ENCODE measurements at places on chromosomes 5 and 9.

DNA sequence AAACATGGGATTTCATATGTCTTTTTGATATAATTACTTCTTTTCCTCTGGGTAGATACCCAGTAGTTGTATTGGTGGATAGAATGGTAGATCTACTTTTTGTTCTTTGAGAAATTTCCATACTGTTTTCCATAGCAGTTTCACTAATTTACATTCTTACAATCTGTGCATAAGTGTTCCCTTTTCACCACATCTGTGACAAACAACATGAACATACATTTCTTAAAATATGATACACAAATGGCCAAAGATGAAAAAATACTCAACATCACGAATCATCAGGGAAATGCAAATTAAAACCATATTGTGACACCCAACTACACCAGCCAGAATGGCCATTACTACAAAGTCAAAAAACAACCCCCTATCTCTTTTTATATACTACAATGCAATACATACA lies 1778.5 kb upstream of the ACO1 start:
- no peak for DNase-seq

DNA sequence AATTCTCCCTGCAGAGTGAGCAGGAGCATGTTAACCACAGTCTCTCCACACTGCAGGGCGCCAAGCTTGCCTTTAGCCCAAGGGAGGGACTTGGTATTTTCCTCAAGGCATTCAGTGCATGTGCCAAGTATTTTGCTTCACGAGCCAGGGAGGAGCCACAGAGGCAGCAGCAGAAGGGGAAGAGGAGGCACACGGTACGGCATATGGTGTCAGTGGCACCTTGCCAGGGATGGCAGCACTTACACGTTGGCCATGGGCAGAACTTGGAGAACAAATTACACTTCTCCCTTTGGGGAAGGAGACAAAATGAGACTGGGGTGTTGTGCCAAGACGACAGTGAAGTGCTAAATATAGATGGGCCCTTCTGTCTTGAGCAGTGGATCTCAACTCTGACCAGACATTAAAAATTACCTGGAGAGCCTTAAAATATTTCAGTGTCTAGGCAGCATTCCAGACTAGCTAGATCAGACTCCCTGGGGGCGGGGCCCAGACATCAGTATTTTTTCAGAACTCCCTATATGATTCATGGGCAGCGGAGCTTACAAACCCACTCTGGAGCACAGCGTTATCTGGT lies 155.8 kb downstream of the DRD1 start:
- DNase-seq: peak; percentile 62

DNA sequence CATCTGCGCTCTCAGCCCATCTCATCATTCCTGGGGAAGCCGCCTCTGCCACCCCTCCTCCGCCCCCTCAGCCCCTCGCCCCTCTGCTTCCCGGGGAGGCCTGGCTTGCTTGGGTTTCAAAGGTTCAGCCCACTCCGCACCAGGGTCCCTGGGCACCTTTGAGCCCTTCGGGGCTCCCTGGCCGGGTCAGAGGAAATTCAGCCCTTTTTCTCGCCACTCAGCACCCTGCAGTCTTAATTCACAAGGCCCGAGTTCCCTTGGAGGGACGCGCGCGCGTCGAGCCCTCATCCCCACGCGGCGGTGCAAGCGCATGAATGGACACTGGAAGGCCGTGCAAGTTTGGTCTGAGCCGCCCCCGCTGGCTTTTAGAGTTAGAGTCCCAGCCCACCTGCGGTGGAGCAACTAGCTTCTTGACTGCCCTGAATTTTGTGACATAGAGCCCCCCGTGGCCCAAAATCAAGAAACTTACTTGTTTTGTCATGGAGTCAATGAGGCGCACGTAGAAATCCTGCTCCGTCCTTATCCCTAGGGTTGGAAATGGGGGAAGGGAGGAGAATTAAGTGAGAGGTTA lies 4.5 kb downstream of the EBF1 start:
- DNase-seq: no peak

DNA sequence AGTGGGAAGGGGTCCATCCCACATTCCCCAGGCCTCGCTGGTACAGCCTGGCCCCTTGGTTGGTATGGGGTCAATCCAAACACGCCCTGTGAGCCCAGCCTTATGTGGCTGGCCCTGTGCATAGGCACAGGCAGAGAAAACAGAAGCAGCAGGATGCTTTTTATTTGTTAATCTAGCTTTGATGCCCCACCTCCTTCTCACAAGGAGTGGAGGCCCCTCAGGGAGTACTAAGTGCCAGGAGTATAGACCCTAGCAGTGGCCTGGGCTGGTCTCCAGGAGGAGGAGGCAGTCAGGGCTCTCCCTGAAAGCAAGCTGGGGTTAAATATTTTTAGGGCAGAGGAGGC lies 14.6 kb upstream of the TCF7 start:
- no peak for DNase-seq

- no peak for DNase-seq
These were observed 73.5 kb downstream of the TRIM32 start for GRCh38 chr9:116760636-116761035.

- no peak for DNase-seq
These were observed 4.7 kb downstream of the PAX5 start for GRCh38 chr9:37029304-37029775.

DNA sequence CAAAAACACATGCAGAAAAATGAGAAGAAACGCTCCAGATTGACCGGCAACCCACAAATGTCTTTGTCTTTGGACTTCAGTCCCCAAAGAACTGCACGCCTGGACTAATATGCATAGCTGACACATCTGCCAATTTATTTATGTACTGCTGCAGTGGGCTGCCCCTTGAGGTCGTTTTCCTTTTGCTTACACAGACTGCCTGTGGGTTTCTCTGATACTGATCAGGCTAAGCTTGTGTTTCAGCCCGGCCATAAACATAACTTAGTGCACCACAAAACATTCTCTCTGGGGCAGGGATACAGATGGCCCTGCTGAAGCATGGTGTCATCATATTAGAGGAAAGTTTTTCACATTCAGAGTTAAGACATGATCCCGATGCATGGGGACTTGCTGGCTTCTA lies 75.4 kb downstream of the NUDT12 start:
- no peak for DNase-seq

DNA sequence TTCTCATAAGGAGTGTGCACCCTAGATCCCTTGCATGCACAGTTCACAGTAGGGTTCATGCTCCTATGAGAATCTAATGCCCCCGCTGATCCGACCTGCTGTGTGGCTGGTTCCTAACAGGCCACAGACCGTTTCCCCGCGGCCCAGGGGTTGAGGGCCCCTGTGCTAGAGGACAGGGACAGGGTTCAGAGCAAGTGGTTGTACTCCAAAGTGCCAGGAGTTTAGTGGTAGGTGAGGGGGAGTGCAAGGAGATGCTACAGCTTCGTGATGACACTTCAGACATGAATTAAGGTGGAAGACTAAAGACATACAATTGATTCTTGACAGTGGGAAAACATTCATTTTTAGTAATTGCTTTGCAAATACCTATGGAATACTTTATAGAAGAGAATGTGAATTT lies 40.5 kb downstream of the SNX24 start:
- no peak for DNase-seq

- no peak for DNase-seq
These were observed 156.6 kb downstream of the AOPEP start for GRCh38 chr9:94882966-94883641.

GRCh38 chr9:84224246-84224645 lies 116.3 kb downstream of the SLC28A3 start:
- DNase-seq: no peak

GRCh38 chr9:129174724-129175514 lies 3.1 kb downstream of the IER5L start:
- peak; percentile 80 for DNase-seq

- no peak for DNase-seq
These were observed 378 bp downstream of the DROSHA start for GRCh38 chr5:31531543-31531887.

DNA sequence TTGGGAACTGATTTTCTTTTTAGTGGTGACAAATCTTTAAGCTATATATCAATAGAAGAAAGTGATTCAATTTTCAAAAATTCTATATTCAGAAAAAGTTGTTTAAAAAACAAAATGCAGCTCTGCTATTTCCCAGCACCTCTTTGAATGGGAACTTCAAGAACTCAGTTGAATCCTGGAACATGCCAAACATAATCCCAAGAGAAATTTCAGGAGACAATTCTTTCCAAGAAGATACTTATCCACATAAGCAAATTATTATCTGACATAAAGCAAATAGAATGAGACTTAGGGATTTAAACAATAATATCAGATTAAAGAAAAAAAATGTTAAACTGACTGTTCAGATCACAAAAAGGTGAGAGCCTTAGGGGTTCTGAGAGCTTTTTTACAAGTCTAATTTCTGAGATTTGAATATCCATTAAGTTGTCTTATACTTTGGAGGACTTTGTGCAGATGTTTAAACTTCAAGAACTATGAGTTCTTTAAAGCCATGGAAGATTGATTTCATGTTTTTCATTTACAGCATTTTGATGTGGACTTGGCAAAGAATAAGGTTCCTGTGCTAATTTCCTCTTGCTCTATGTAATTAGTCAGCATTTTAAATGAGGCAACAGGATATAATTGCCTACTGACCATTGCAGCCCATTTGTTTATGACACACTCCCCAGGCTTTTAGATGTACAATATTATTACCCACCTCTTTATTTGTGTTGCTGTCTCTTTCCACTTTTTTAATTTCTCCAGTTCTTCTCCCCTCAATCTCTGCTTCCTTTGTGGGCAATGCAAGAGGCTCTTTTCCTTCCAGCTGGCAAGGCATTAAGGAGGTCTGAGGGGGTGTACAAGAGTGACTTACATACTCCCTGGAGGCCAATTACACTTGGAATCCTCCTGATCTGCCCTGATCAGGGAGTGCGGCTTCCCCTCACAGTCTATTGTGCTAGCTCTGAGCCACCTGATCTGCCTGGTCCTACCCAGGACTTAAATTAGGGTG lies 419.1 kb downstream of the NR2F1-AS1 start:
- DNase-seq: peak; percentile 30
